ENCODE measurements at places on chromosomes 11 and 22. TPM values are rescaled to one million over a fixed set of nuclear protein-coding genes. Genes with fewer than 3 reads are reported as not detected.

GRCh38 chr11:119737366-119738058 is 8.5 kb upstream of the NECTIN1 start:
- DNase-seq = no peak

The PDGFD gene
- total RNA-seq = 0.83 TPM

GRCh38 chr11:128965485-128965884 is 22.8 kb upstream of the TP53AIP1 start:
- no peak for DNase-seq

GRCh38 chr11:46020084-46020599 is 97.7 kb downstream of the LARGE2 start:
- no peak for DNase-seq

- no peak for DNase-seq
These were observed 147.4 kb upstream of the SNX19 start for GRCh38 chr11:131063638-131064037.

DNA sequence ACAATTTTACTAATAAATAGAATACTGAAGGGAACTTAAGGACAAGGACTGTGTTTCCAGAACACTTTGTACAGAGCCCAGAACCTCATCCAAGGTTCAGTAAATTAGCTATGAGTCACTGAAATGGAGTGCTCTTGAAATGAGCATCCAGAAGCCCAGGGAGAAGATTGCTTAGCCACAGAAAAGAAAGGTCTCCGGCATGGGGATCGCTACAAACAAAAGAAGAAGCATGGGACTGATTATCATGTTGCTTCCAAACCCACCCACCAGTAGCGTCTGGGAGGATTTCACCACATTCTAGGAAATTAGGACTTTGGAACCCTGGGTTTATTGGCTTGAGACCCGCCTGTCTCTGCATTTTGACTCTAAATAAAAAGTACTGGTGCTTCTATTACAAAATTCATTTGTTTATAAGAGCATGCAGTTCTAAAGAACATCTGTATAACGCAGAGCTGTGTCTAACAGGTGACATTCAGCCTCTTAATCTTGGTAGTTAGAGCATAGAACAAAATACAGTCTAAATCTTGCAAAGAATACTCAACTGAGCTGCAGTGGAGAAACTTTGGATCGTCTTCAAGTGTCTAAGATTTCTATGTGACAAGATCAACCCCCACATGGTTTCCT is 35.9 kb upstream of the SESN3 start:
- no peak for DNase-seq
